Smooth muscle cell of the umbilical artery (primary cell): ENCODE measurements at places on chromosomes 7 and 10. TPM values are rescaled to one million over a fixed set of nuclear protein-coding genes. Genes with fewer than 3 reads are reported as not detected.

NEUROG3 gene
- total RNA-seq = not detected in 2 replicates

KNDC1 gene
- 2.0 and 3.0 TPM in 2 replicates for total RNA-seq

ZNF804B gene
- not detected in 2 replicates for total RNA-seq

GIMAP2 gene
- total RNA-seq = under 0.01 TPM in 1 of 2 replicates, not detected in the other

THSD7A gene
- total RNA-seq = 0.14 and 0.30 TPM in 2 replicates

HOXA10 gene
- 13.7 and 26.7 TPM in 2 replicates for total RNA-seq

BLNK gene
- not detected in 2 replicates for total RNA-seq

CCL24 gene
- total RNA-seq = not detected in 2 replicates

PIK3CG gene
- total RNA-seq = not detected in 2 replicates

DDX50 gene
- 81.1 and 86.1 TPM in 2 replicates for total RNA-seq

PRKAR2B gene
- total RNA-seq = 4.7 and 6.8 TPM in 2 replicates

OPN4 gene
- total RNA-seq = 0.14 TPM in 1 of 2 replicates, not detected in the other

UCN3 gene
- not detected in 2 replicates for total RNA-seq

CLRN3 gene
- not detected in 2 replicates for total RNA-seq

GRID2IP gene
- total RNA-seq = not detected in 2 replicates

MEOX2 gene
- under 0.01 TPM in 1 of 2 replicates, not detected in the other for total RNA-seq

CRHR2 gene
- not detected in 2 replicates for total RNA-seq

TFPI2 gene
- 649 and 876 TPM in 2 replicates for total RNA-seq

ARHGAP22 gene
- total RNA-seq = 31.8 and 196 TPM in 2 replicates

NYAP1 gene
- total RNA-seq = 0.83 and 1.2 TPM in 2 replicates

CABCOCO1 gene
- total RNA-seq = 0.18 TPM in 1 of 2 replicates, not detected in the other

DYDC2 gene
- total RNA-seq = not detected in 2 replicates

CCDC172 gene
- total RNA-seq = not detected in 2 replicates

NFE2L3 gene
- total RNA-seq = 72.5 and 101 TPM in 2 replicates

FOXL3 gene
- not detected in 2 replicates for total RNA-seq

FEZF1 gene
- total RNA-seq = not detected in 2 replicates

LDB3 gene
- total RNA-seq = 0.30 and 0.46 TPM in 2 replicates

MKRN1 gene
- total RNA-seq = 60.3 and 67.7 TPM in 2 replicates

EGFR gene
- 60.3 and 152 TPM in 2 replicates for total RNA-seq

LRGUK gene
- under 0.01 and 0.09 TPM in 2 replicates for total RNA-seq

RPEL1 gene
- total RNA-seq = 0.09 TPM in 1 of 2 replicates, not detected in the other

SPDYE1 gene
- total RNA-seq = not detected in 2 replicates

C10orf62 gene
- 0.23 and 0.30 TPM in 2 replicates for total RNA-seq

ACHE gene
- total RNA-seq = 0.30 and 0.74 TPM in 2 replicates

SNX10 gene
- 0.30 and 0.32 TPM in 2 replicates for total RNA-seq

NKX1-2 gene
- total RNA-seq = not detected in 2 replicates

PNLIPRP3 gene
- not detected in 2 replicates for total RNA-seq

CYP3A4 gene
- total RNA-seq = not detected in 2 replicates

CPN1 gene
- not detected in 2 replicates for total RNA-seq

SHTN1 gene
- total RNA-seq = 1.5 and 2.9 TPM in 2 replicates

FIS1 gene
- total RNA-seq = 128 and 264 TPM in 2 replicates

ADIRF gene
- total RNA-seq = 1.3 and 1.5 TPM in 2 replicates

CCDC126 gene
- 7.8 and 16.3 TPM in 2 replicates for total RNA-seq
